AG10803 (cell line): ENCODE measurements at places on chromosomes 13 and 19.

DNA sequence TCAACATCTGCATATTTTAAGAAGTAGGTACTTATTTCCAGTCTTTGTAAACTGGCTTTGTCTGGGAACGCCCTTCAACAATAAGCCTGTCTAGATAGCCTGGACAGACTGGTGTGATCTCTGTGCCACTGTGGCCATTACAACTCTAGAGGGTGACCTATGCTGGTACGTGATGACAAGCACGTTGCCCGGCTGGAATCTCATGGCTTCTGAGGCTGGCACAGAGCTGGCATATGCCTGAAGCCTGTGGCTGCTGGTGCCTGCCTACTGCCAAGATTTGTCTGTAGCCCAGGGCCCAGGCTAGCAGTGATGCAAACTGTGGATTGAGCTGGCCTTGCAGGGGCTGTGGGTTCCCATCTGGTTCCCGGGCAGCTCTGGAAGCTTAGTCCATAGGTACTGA is 34.0 kb downstream of the IGFL3 start:
- DNase-seq: no peak

DNA sequence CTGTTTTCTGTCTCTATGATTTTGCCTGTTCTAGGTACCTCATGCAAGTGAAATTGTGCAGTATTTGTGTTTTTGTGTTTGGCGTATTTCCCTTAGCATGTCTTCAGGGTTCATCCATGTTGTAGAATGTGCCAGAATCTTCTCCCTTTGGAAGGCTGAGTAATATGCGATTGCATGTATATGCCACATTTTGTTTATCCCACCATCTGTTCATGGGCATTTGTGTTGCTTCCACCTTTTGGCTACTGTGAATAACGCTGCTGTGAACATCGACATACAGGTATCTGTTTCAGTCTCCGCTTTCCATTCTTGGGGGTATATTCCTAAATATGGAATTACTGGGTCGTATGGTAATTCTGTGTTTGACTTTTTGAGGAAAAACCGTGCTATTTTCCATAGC is 190.0 kb downstream of the ATP8A2 start:
- DNase-seq: no peak

DNA sequence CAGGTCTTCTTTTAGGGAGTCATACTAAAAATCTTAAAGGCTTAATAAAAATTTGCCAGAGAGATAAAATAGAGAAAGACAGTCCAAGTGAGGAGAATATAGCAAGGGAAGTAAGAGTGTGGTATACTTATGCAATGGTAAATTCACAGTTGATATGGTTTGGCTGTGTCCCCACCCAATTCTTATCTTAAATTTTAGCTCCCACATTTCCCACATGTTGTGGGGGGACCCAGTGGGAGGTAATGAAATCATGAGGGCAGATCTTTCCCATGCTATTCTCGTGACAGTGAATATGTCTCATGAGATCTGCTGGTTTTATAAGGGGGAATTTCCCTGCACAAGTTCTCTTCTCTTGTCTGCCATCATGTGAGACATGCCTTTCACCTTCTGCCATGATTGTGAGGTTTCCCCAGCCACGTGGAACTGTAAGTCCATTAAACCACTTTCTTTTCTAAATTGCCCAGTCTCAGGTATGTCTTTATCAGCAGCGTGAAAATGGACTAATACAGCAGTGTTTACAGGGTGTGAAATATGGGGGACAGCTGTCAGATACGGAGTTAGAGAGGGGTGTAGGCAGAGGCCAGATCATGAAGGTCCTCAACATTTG is 115.4 kb downstream of the UGGT2 start:
- no peak for DNase-seq

DNA sequence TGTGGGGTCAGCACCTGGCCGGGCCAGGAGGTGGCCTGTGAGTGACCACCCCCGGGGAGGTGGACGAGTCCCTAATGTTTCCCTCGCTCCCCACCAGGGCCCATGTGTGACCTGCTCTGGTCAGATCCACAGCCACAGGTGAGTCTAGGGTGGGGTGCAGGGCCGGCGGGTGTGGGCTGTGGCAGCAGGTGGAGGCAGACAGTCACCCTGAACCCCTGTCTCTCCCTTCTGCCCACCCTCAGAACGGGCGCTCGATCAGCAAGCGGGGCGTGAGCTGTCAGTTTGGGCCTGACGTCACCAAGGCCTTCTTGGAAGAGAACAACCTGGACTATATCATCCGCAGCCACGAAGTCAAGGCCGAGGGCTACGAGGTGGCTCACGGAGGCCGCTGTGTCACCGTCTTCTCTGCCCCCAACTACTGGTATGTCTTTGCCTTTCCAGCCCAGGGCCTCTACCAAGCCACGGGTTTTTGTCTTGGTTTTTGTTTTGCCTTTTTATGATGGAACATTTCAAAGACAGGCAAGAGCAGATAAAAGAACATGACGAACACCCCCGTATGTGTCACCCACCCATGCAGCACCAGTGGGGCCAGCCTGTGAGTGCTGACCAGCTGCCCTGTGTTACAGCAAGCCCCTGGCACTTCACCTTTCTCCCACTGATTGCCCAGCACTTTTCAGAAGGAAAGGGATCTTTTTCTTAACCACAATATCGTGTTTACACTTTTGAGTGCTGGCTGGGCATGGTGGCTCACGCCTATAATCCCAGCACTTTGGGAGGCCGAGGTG is 24.9 kb downstream of the CCDC8 start:
- no peak for DNase-seq

DNA sequence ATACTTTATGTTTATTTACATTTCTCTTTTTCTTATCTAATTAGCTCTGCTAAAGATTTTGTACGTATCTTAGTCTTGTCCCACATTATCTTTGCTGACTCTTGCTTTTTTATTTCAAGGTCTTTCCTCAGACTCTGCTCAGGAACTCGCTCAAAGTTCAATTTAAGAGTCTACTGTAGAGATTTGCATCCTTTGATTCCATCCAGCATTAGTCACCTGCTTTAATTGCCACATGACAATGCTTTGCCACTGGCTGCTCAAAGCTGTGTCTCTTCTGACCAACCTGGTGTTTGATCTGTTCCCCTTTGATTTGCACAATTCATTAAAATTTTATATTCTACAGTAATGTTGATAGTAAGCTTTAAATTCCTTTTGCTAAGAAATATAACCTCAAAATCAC is 157.9 kb upstream of the FREM2 start:
- no peak for DNase-seq

DNA sequence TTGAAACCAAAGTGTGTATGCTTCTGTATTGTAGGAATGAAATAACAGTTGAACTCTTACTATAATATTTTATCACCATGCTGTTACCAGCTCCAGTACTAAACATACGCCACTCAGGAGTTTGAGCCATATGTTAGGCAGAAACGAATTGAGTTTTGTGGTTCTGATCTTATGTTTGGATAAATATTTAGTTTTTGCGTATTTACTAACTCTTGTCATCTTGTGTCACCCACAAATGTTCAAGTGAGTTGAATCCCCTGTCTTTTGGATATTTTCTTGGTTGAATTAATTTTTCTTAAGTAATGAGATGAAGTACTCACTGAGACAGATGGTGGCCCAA is 1.5 kb downstream of the FNDC3A start:
- peak; percentile 1 for DNase-seq

DNA sequence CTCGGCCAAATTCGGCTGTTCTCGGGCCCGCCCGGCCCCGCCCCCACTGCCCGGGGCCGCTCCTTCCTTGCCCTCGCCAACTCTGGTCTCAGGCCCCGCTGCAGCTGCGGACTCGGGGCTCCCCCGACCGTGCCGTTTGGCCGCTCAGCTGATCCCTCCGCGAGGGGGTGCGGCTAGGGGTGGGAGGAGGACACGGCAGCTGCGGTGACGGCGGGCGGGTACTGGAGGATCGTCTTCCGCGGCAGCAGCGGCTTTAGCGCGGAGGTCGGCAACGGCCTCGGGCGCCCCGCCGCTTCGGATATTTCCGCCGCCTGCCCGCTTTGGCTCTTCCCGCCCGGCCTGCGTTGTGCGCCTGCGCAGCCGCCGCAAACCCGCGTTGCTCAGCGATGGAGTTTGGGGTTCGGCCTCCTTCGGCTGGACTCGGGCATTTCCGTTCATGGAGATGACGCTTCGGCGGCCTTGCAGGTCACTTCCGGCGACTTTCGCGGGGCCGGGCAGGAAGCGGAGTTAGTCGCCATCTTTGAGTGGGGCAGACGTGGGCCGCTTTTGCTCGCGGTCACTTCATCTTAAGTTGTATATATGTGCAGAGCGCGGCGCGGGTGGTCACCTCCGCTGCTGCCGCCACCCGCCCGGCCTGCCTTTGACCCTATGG is 338 bp upstream of the UBE2M start:
- peak; percentile 98 for DNase-seq

GRCh38 chr13:66657165-66657881 is 572.8 kb downstream of the PCDH9 start:
- DNase-seq: peak; percentile 90

DNA sequence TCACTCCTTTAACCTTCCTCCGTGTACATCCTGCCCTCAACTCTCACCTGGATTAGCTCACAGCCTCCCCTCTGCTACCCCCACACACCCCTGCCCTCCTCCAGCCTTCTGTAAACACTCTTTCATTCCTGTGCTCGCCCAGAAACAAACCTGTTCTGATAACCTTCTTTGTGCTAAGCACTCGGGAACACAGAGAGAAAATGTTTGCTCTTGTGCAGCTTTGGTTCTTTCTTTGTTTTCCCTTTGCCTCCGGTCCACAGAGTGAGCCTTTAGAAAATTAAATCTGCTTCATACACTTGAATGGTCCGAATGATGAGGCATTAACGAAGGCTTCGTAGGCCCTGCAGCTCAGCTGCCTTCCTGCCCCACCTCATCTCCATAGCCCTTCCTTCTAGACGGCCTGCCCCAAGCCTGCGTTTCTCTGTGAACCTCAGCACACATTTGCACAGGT is 6.6 kb upstream of the ZDHHC20 start:
- no peak for DNase-seq

- DNase-seq: peak; percentile 64
These were observed 989 bp downstream of the NFILZ start for GRCh38 chr19:8631425-8631819.

DNA sequence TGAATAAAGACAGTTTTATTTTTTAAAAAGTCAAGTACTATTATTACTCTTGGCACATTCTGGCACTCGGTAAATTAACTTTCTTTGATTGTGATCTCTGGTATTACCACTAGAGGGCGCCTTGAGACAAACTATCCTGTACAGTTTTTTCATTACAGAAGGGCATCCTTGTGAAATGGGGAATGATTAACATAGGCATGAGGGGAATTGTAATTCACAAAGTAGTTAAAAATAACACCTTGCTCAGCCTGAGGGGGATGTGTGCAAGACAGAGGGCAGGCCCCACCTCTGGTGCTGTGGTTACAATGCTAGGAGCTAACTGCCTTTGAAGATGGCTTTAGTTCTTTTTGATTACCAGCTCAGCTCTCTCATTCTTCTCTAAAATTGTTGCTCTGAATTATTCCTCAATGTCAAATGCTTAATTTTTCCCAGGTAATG is 24.2 kb upstream of the C1QTNF9B start:
- DNase-seq: peak; percentile 71

DNA sequence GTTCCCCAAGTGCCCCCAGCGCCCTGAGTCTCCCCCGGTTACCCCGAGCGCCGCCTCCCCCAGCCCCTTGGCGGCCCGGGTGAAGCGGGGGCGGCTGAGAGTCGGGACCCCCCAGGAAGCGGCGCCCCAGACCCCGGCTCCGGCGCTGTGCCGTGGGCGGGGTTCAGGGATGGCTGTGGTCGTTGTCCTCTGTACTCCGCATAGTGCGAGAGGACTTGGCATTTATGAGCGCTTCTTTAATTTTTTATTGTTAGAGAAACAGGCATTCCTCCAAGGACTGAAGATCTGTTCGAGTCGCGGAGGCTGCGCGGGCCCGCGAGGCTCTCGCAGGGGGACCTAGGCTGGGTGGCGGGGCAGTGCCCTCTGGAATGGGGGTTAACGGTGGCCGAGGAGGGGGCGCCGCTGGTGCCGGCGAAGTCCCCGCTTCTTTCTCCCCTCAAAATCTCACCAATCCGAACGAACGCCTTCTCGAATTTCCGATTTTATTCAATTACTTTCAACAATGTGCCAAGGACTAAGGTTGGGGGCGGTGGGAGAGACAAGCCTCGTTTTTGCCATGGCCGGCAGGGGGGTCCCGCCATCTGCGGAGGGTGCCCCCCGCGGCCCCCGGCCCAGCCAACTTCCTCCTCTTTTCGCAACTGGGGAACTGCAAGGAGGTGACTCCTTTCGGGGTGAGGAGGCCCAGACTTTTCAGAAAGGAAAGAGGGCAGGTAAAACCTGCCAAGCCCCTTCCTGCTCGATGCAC is 596 bp upstream of the GJB2 start:
- DNase-seq: no peak

- no peak for DNase-seq
These were observed 382.9 kb downstream of the OLFM4 start for GRCh38 chr13:53411463-53411862.

GRCh38 chr13:42041684-42042035 is 6.8 kb upstream of the DGKH start:
- DNase-seq: peak; percentile 62

- no peak for DNase-seq
These were observed 7.3 kb downstream of the RASAL3 start for GRCh38 chr19:15456871-15457700.

- no peak for DNase-seq
These were observed 48.0 kb upstream of the ADGRE5 start for GRCh38 chr19:14333101-14333871.

DNA sequence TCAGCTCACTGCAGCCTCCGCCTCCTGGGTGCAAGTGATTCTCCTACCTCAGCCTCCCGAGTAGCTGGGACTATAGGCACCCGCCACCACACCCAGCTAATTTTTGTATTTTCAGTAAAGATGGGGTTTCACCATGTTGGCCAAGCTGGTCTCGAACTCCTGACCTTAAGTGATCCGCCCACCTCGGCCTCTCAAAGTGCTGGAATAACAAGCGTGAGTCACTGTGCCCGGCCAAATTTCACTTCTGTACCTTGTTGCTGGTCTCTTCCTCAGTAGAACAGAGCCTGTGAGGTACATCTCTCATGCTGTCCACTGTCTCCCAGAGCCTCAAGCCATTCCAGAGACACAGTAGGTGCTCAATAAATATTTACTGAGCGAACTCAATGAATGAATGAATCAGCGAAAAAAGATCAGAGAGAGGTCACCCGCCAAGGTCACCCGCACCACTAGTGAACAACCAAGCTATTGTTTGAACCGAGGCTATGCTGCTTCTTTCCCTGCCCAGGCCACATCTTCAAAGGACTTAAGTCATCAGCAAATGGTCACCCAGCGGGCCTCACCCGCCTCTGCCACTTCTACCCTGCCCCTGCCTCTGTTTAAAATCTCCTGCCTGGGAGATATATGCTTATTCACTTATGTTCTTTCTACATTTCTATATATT is 9.3 kb downstream of the TMEM143 start:
- no peak for DNase-seq

DNA sequence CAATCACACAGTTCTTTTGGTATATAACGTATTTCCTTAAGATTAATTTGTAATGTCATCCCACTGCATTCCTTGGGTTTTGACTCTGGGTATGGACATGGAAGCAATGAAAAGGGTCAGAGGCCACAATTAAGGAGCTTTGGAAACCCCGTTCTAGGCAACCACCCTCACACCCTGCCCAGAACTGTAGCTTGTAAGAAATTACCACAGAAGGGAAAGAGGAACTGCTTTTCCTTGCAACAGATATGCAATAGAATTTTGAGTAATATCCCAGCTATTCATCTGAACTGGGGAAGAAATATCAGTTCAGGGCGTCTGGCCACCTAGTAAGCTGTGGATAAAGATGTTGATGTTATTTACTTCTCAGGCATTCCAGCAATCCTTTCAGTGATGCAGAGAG is 985 bp upstream of the CLC start:
- no peak for DNase-seq

GRCh38 chr13:110102053-110102452 is 204.9 kb downstream of the COL4A1 start:
- DNase-seq: no peak
